ENCODE measurements at places on chromosomes 5 and 9.

GRCh38 chr5:37871023-37871815 is 31.4 kb upstream of the GDNF start:
- no peak for DNase-seq

- no peak for DNase-seq
Observed at GRCh38 chr9:83355024-83355444, 183.2 kb downstream of the FRMD3 start.

GRCh38 chr9:136802321-136802720 is 5.4 kb upstream of the RABL6 start:
- DNase-seq = no peak

DNA sequence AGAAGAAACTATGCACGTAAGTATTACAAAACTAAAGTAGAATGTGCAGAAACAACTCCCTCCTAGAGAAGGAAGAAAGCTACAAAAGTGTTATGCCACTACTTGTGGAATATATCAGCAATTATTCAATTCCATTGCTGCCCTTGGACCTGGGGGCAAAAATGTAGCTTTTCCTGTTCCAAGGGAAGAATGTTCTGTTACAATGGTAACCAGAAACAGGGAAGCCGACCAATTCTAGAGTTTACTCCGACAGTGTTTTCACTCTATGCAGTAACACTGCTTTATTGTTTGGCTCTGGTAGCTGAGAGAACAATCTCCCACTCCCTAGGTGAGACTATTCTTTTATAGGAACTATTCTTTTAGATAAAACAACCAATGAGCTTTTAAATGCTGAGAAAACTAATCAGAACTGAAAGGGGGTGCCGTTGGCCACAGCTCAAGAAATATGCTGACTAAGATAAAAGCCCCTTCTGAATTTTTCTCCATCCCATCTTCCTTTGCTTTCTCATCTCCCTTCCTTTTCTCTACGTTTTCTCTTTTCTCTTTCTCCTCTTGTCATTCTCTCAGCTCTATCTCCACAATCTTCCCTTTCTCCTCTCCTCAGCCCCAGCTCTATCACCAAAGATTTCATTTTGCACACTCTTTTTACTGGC is 54.1 kb downstream of the SLC1A3 start:
- DNase-seq = no peak

- no peak for DNase-seq
Observed at GRCh38 chr5:132067451-132067850, 6.1 kb upstream of the CSF2 start.

Measured in NT2/D1 (cell line).